Mammary microvascular endothelial cell (primary cell): ENCODE measurements at places on chromosomes 1 and 21. TPM values are rescaled to one million over a fixed set of nuclear protein-coding genes. Genes with fewer than 3 reads are reported as not detected.

The CELA2A gene
- not detected in 2 replicates for total RNA-seq

The WDTC1 gene
- 20.1 and 23.4 TPM in 2 replicates for total RNA-seq

The HSD3B2 gene
- not detected in 2 replicates for total RNA-seq

The ATAD3C gene
- 0.07 TPM in 1 of 2 replicates, not detected in the other for total RNA-seq

The UHMK1 gene
- 46.0 and 47.3 TPM in 2 replicates for total RNA-seq
